ENCODE measurements at places on chromosomes 16 and 17. TPM values are rescaled to one million over a fixed set of nuclear protein-coding genes. Genes with fewer than 3 reads are reported as not detected.

GRCh38 chr17:3921006-3921405 is 4.7 kb upstream of the P2RX1 start:
- no peak for DNase-seq

- DNase-seq, result no peak
These were observed 116.7 kb downstream of the GAS7 start for GRCh38 chr17:10081571-10082169.

- no peak for DNase-seq
These were observed 1253.7 kb upstream of the CDH8 start for GRCh38 chr16:63289834-63290460.

DNA sequence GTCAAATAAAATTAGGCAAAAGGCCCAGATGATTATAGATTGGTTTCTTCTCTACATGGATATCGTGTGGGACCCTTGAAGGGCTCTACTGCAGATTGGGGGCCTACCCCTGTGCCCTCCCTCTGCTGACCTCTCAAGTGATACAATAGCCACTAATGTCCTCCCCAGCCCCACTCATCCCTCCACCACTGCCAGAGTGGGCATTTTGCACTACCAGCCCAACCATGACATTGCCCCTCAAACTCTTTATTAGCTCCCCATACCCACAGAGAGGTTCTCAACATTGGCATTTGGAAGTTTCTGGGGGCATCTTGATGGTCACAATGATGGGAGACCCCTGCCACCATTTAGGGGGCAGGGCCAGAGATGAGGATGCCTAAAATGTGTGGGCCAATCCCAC is 41.8 kb downstream of the CCDC182 start:
- DNase-seq, result no peak

Gene CCL4L2
- total RNA-seq, result 22.1 TPM

Gene BCL6B
- total RNA-seq, result 24.5 TPM

Data from sciatic nerve (tissue), 2 donors.